Lung (tissue), 17 donors: ENCODE measurements at places on chromosomes 4 and X. TPM values are rescaled to one million over a fixed set of nuclear protein-coding genes. Genes with fewer than 3 reads are reported as not detected.

BEX3 gene
- 97.6 TPM for total RNA-seq

SPATA18 gene
- total RNA-seq = 33.4 TPM

NPY1R gene
- total RNA-seq = 1.3 TPM

GRCh38 chr4:34183926-34184325 is 2060.4 kb downstream of the ARAP2 start:
- H3K27me3 ChIP-seq = no peaks in the 10 kb centered on the region
- H3K27ac ChIP-seq = no peak overlapping the region

DNA sequence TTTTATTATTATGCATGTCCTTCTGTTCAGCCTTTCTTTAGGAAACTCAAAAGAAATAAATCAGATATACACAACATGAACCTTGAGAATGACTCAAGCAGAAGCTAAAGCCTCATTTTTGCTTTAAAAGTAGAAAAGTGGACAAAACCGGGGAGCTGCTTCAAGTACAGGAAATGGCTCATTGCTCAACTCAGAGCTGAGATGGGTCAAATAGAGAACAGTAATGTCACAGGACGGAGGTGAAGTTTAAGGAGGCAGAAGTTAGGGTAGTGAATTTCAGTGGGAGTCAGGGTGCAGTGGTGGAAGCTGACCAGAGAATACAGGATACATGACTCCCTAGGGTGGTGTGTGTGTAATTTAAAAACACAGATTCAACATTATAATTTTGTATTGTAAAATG is 22.2 kb downstream of the PHKA2 start:
- H3K27me3 ChIP-seq = no peaks in the 10 kb centered on the region
- H3K4me3 ChIP-seq = no peak overlapping the region
- no peaks in the 10 kb centered on the region for H3K36me3 ChIP-seq

DNA sequence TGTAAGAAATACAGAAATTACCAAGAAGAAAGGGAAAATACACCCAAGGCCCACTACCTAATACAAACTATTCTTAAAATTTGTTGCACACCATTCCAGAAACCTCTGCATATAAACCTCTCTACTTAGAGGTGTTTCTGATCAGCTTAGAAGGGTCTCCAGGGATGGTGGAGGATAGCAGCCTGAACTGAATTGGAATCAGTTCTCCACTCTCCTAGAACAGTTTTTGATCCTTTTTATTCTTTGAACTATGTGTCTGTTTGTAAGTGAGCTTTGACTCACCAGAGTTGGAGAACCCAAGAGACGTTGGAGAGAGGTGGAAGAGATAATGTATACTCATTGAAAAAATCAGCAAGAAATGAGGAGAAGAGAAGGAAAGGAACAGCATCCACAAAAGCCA is 96.6 kb upstream of the OTUD4 start:
- no peak overlapping the region for H3K27ac ChIP-seq
- H3K27me3 ChIP-seq = no peaks in the 10 kb centered on the region
- H3K36me3 ChIP-seq = no peaks in the 10 kb centered on the region
- peaks cover 16% of the 10 kb centered on the region for H3K4me1 ChIP-seq
- no peak for DNase-seq

- peaks cover 1% of the 10 kb centered on the region for H3K4me1 ChIP-seq
- no peak overlapping the region for H3K4me3 ChIP-seq
- no peaks in the 10 kb centered on the region for H3K27me3 ChIP-seq
- no peaks in the 10 kb centered on the region for H3K36me3 ChIP-seq
- DNase-seq = no peak
- H3K27ac ChIP-seq = no peak overlapping the region
These were observed 44.8 kb upstream of the HERC6 start for GRCh38 chr4:88333741-88334405.

ESX1 gene
- not detected for total RNA-seq

DNA sequence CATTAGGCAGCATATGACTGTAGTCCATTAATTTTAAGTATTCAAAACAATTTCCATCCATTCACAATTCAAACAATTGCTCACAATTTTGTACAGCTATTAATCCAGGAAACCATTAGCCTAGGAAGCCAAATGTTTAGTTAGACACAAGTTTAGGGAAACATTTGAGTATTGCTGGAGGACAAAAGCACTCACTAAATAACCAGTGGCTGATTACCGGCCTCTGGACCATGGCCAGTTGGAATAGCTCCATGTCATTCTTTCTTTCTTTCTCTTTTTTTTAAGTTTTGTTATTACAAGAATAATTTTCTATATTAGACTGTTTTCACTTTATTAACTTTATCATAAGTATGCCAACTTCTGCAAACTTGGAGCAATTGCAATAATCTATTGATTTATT is 31.3 kb downstream of the TRIML2 start:
- H3K4me3 ChIP-seq = no peak overlapping the region
- no peaks in the 10 kb centered on the region for H3K36me3 ChIP-seq
- no peak overlapping the region for H3K27ac ChIP-seq
- peaks cover 9% of the 10 kb centered on the region for H3K4me1 ChIP-seq
- peak; percentile 67 for DNase-seq
